ENCODE measurements at places on chromosomes 16 and 17.

- no peak for DNase-seq
Measured at GRCh38 chr17:36931096-36931696, 6.1 kb upstream of the LHX1 start.

GRCh38 chr16:50274326-50275097 lies 8.2 kb downstream of the ADCY7 start:
- no peak for DNase-seq

- no peak for DNase-seq
Measured at GRCh38 chr16:55370762-55371482, 46.9 kb downstream of the IRX6 start.

GRCh38 chr17:14815079-14815478 lies 450.0 kb downstream of the PMP22 start:
- no peak for DNase-seq

GRCh38 chr16:30447512-30448226 lies 2.0 kb upstream of the SEPHS2 start:
- no peak for DNase-seq

DNA sequence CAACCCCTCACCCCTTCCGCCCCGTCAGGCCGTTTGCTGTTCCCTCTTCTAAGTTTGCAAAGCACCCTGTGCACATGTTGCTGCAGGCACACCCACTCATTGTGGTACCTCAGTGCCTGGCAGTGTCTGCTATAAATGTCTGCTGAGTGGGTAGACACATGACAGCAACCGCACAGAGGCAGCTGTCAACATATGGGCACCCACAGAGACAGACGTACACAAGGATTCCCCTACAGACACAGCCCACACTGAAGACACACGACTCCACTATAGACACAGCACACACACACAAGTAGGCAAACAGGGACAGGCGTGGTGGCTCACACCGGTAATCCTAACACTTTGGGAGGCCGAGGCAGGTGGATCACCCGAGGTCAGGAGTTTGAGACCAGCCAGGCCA lies 17.8 kb upstream of the CRK start:
- no peak for DNase-seq

DNA sequence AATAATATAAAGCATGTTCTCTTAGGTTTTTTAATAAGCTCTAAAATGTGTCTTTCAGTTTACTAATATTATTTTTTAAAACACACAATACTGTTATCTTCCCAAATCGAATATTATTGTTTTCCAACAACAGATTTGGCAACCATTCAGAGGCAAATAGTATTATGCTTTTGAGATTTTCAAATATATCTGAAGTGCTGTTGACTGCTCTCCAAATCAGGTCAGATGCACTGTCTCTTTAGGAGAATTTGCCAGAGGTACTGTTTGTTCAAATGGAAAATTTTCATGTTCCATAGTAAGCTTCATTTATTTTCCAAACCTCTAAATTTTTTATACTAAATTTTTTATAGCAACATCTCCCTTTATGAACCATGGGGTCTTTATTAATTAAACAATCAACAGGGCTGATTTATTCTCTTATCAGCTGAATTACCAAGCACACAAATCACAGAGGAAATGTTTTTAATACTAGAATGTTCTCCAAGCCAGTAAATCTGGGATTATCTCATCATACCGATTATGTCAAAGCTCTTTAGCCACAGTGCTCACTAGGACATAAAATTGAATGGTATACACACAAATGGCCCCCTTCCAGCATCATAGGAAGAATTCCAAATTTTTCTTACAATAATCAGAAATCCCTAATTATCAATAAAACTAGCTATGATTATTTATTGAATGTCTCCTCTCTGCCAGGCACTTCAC lies 108.8 kb upstream of the HLF start:
- DNase-seq, result no peak

DNA sequence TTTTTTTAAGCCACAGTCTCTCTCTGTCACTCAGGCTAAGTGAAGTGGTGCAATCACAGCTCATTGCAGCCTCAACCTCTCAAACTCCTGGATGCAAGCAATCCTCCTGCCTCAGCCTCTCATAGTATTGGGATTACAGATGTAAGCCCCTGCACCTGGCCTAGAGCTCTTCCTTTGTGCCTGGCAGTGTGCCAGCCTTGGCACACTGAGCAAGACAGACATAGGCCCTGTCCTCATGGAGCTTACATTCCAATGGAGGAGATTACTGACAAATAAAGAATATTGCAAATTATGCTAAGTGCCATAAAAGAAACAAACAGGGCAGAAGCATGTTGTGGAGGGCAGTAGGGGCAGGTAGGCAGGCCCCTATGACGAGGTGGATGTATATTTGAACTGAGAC lies 920 bp upstream of the CNGB1 start:
- no peak for DNase-seq

- no peak for DNase-seq
Measured at GRCh38 chr16:57184887-57185445, 873 bp downstream of the PSME3IP1 start.

DNA sequence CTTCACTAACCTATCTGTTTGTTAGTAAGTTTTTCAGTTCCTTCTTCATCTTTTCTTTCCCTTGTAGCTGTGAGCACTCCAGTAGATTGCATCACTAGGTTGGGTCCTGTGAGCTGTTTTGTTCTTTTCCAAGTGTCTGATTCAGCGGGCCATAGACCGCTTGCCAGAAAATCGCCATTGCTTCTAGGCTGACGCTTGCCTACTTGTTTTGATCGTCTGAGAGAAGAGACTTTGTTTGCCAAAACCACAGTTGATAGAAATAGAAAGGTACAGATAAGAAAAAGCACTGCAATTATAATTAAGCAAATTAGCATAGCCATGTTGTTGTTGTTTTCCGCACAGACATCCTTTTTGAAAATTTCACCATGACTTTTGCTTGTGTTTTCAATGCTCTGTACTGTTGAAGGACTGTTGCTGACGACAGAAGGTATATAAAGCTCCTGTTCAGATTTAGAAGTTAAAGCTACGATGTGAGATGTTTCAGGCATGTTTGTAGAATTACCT lies 3.1 kb downstream of the EVI2A start:
- peak; percentile 14 for DNase-seq

- DNase-seq, result no peak
Measured at GRCh38 chr16:69469807-69470561, 45.6 kb downstream of the CYB5B start.

GRCh38 chr16:82093666-82094300 lies 58.7 kb downstream of the HSD17B2 start:
- no peak for DNase-seq

DNA sequence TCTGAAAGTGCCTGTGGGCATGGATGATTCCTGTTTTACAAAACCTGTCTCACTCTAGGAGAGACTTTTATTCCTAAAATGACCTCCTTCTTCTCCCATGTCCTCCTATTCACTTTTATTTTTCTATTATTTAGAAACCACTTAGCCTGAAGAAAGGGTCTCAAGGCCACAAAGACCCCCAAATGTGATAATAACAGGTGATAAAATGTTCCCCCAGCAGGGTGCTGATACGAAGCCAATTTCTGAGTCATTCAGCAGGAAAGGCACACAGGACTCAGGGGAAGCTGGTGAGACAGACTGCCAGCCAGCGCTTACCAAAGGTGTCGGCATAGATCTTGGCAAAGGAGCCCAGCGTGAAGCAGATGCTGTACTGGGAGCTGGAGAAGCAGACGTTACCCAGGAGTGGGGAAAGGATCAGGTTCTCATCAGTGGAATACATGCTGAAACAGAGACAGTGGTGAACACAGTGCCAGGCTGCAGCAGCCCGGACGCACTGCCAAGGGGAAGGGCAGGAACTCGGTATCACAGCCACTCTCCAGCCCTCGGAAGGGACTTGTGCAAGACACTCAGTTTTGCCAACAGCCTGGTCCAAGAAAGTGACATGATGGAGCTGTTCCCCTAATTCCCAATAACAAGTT lies 24.6 kb downstream of the HIGD1B start:
- no peak for DNase-seq

- no peak for DNase-seq
Measured at GRCh38 chr17:30274887-30275286, 16.9 kb downstream of the BLMH start.

DNA sequence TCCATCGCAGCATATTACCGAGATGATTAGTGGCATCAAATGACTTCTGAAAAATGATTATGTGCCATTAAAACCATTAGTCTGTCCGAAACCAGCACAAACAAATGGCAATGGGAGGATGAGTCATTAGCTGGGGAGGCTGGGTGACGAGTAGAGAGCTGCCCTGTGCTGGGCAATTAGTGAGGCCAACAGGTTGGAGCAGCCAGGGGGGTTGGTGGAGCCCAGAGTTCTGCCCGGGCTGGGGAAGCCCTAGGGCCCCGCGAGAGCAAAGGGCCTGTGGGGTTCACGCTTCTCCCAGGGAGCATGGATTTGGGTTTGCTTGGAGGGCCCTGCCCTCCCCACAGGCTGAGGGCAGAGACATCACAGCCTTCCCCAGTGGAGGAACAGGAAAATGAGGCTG lies 152.1 kb upstream of the RPL38 start:
- no peak for DNase-seq

GRCh38 chr17:17269926-17270773 lies 10.9 kb downstream of the COPS3 start:
- DNase-seq, result no peak

DNA sequence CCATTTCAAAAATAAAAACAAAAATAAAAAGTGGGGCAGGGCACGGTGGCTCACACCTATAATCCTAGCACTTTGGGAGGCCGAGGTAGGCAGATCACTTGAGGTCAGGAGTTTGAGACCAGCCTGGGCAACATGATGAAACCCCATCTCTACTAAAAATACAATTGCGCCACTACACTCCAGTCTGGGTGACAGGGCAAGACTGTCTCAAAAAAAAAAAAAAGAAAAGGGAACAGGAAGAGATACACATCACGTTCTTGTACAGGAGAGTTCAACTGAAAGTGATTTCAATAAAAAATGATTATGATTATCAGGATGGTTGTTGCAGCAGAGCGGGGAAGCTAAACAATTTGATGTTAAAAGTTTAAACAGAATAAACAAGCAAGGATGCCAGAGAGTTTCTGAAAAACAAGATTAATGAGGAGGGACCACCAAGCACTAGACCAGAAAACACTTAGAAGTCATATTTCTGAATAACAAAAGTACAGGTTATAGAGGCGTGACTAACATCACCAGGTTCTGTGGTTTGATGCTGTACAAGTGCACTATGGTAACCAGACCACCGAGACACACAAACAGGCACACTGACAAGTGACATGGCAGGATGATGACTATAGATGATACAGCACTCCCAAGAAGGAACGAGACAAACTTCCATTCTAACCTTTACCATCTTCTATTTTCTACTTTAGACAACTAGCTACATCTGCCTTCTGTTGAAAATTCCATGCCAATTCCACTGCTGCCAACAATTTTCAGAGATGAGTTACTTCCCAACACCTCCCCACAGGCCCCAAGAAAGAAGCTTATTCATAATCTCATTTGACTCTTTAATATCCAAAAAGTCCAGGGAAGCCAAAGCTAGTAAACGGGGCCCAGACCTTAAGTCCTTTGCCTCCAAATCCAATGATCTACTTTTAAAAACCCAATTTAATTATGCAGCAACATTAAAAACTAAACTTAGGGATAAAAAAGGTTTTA lies 11.8 kb downstream of the DNAJA2 start:
- DNase-seq, result no peak

- DNase-seq, result no peak
Measured at GRCh38 chr17:60653569-60653968, 24.1 kb upstream of the BCAS3 start.

DNA sequence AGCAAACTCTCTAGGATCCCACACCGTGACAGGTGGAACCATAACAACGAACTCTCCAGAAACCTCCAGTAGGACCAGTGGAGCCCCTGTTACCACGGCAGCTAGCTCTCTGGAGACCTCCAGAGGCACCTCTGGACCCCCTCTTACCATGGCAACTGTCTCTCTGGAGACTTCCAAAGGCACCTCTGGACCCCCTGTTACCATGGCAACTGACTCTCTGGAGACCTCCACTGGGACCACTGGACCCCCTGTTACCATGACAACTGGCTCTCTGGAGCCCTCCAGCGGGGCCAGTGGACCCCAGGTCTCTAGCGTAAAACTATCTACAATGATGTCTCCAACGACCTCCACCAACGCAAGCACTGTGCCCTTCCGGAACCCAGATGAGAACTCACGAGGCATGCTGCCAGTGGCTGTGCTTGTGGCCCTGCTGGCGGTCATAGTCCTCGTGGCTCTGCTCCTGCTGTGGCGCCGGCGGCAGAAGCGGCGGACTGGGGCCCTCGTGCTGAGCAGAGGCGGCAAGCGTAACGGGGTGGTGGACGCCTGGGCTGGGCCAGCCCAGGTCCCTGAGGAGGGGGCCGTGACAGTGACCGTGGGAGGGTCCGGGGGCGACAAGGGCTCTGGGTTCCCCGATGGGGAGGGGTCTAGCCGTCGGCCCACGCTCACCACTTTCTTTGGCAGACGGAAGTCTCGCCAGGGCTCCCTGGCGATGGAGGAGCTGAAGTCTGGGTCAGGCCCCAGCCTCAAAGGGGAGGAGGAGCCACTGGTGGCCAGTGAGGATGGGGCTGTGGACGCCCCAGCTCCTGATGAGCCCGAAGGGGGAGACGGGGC lies 1.3 kb downstream of the SPN start:
- DNase-seq, result no peak

DNA sequence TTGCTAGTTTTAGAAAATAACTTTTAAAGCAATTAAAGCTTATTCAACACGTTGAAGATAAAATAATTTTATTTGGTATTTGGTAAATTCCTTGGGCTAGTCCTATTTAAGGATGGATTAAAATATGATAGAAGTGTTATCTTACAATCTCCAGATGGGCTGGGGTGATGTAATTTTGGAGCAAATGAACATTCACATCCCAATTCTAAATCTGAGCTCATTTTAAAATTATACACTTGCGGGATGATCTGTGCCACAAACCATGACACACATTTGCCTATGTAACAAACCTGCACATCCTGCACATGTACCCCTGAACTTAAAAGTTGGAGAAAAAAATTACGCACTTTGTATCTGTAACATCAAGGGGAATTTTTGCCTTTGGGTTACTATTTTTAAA lies 31.5 kb downstream of the NLK start:
- DNase-seq, result no peak

GRCh38 chr16:88378836-88379693 lies 3.7 kb upstream of the ZNF469 start:
- DNase-seq, result no peak

- no peak for DNase-seq
Measured at GRCh38 chr17:19943026-19943425, 34.6 kb downstream of the AKAP10 start.

DNA sequence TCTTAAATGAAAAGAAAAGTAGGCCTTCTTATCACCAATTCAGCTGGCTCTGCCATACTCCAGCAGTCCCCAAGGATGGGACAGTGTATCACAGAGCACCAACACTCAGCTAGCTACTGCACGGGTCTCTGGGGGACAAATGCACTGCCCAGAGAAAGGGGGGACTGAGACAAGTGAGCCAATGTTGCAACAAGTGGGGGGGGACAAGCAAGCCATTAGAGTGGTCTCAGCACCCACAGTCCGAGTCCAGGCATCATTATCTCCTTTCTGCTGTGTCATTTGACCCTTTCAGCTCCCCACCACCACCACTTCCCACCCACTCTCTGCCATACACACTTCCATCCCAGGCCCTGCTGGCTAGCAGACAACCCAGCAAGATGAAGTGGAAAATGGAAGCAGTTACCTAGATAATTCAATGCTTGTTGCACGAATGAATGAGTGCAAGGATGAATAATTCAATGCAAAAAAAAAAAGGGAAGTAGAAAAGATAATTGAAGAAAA lies 7.0 kb downstream of the TMEM132E start:
- DNase-seq, result no peak

Measured in activated T-cell treated with anti-CD3 and anti-CD28 coated beads for 4 hours (primary cell).